ENCODE measurements at places on chromosomes 16 and 17.

DNA sequence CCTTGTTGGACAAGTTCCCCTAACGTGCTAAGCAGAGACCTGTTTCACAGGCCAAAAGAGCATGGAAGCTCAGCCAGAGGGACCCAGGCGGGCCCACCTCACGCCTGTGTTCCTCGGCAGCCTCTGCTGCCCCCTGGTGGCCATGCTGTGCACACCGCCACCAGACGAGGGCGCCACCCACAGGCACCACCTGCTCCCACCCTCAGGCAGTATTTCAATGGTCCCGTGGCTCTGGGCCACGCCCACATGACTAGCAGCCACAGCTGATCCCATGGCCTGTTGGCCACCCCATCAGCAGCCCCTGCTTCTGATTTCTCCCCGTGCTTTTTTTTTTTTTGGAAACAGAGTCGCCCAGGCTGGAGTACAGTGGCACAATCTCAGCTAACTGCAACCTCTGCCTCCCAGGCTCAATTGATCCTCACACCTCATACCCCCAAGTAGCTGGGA lies 18.9 kb downstream of the MPG start:
- peak; percentile 91 for DNase-seq

DNA sequence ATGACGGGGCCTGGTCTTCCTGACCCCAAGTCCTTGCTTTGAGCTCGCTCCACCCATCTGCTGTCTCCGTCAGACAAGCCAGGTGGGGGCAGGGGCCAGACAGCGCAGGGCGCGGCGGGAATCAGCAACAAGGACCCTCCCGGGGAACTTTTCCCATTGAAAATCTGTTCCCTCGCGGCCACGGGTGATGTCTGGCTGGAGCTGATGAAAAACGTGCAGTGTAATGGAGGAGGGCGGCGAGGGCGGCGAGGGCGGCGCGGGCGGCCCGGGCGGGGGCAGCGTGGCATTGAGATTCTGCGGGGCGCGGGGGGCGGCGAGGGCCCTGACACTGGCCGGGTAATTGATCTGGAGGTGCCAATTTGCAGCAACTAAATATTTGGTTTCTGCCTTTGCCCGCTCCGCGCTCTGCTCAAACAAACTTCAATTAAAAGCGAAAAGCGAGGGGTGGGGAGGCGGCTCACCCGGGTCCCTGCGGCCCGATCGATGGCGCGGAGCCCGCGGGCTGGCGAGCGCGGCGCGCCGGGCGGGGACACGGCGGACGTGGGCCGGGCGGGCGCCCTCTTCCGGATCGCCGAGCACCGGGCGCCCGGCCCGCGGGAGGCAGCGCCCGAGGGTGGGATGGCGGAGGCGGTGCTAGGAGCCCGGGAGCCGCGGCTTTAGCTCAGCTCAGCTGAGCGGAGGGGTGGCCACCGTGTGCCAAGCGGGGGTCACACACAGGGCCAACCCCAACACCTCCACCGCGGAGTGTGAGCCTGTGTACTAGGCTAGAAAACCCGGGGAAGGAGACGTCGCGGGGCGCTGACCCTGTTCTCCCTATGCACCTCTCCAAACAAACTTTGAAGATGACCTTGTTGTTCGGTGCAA lies 32.4 kb downstream of the DCAKD start:
- DNase-seq, result peak; percentile 78

- no peak for DNase-seq
Observed at GRCh38 chr16:67301080-67301782, 21.9 kb downstream of the PLEKHG4 start.

GRCh38 chr17:79992649-79993389 lies 42.9 kb downstream of the TBC1D16 start:
- no peak for DNase-seq

DNA sequence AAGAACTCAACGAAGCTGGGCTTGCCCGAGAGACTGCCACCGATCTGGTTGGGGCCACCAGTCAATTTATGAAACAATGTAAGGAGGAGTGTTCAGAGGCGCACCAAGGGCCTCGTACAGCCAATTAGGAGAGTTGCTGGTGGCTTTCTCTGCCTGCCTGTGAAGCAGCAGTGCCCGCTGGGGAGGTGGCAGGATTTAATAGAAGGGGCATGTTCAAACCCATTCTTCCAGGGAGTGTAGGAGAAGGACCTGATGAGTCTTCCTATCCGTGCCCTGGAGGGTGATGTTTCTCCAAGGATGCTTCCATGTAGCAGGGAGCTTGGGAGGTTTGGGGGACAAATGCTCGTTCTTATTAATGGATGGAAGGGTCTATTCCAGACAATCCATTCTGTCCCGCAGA lies 178.4 kb downstream of the CCDC182 start:
- DNase-seq, result no peak

DNA sequence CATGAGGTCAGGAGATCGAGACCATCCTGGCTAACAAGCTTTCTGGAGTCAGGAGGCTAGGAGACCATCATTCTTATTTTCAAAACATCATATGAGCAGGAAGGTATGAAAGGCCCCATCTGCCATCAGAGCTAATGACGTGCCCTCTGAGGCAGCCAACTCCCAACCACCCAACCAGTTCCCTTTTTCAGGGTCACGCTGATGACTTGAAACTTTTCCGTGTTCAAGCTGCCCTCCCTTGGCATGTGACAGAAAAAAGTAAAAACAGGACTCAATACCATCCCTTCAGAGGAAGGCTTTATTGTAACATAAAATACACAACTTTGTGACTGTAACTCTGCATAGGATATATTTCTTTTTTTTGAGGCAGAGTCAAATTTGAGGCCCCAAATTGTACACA lies 4.6 kb upstream of the GHDC start:
- DNase-seq, result no peak

DNA sequence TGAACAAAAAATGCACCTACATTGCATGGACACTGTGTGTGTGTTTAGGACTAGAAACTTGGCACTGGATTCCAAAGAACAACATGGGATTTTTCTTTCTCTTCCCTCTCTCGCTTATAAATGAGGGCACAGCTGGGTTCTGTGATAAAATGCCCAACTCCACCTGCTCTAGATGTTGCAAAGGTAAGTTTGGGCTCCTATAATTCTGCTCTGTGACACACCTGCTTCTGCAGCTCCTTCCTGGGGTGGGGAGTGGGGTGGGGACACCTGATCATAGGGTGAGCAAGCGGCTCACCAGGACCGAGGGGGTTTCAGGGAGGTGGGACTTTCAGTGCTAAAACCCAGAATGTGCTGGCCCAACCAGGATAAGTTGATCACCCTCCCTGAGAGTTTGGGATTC lies 104.3 kb downstream of the AXIN2 start:
- no peak for DNase-seq

- DNase-seq, result peak; percentile 66
Observed at GRCh38 chr17:31907342-31907962, 5.9 kb upstream of the UTP6 start.

- DNase-seq, result no peak
Observed at GRCh38 chr17:5563456-5563855, 20.9 kb downstream of the NLRP1 start.

- no peak for DNase-seq
Observed at GRCh38 chr16:84765616-84766580, 53.9 kb upstream of the CRISPLD2 start.
